Renal pelvis (tissue), 12 donors: ENCODE measurements at places on chromosomes 7 and 10. TPM values are rescaled to one million over a fixed set of nuclear protein-coding genes. Genes with fewer than 3 reads are reported as not detected.
A peak's percentile ranks its signal among the peaks of the same experiment; 100 is the strongest.

The LEP gene
- 0.40 TPM for polyA plus RNA-seq

The PWWP2B gene
- 12.4 TPM for polyA plus RNA-seq

The KCP gene
- polyA plus RNA-seq: 20.7 TPM

The NRG3 gene
- 14.6 TPM for polyA plus RNA-seq

The GPR158 gene
- polyA plus RNA-seq: 0.17 TPM

The VKORC1L1 gene
- 26.9 TPM for polyA plus RNA-seq

The INHBA gene
- 4.5 TPM for polyA plus RNA-seq

The STAG3 gene
- 30.1 TPM for polyA plus RNA-seq

The FMC1 gene
- polyA plus RNA-seq: 30.4 TPM

The MLLT10 gene
- polyA plus RNA-seq: 46.9 TPM

The ELN gene
- 66.8 TPM for polyA plus RNA-seq

The ANKRD61 gene
- 0.61 TPM for polyA plus RNA-seq

The RPP30 gene
- 51.9 TPM for polyA plus RNA-seq

The SPRN gene
- polyA plus RNA-seq: 6.7 TPM

DNA sequence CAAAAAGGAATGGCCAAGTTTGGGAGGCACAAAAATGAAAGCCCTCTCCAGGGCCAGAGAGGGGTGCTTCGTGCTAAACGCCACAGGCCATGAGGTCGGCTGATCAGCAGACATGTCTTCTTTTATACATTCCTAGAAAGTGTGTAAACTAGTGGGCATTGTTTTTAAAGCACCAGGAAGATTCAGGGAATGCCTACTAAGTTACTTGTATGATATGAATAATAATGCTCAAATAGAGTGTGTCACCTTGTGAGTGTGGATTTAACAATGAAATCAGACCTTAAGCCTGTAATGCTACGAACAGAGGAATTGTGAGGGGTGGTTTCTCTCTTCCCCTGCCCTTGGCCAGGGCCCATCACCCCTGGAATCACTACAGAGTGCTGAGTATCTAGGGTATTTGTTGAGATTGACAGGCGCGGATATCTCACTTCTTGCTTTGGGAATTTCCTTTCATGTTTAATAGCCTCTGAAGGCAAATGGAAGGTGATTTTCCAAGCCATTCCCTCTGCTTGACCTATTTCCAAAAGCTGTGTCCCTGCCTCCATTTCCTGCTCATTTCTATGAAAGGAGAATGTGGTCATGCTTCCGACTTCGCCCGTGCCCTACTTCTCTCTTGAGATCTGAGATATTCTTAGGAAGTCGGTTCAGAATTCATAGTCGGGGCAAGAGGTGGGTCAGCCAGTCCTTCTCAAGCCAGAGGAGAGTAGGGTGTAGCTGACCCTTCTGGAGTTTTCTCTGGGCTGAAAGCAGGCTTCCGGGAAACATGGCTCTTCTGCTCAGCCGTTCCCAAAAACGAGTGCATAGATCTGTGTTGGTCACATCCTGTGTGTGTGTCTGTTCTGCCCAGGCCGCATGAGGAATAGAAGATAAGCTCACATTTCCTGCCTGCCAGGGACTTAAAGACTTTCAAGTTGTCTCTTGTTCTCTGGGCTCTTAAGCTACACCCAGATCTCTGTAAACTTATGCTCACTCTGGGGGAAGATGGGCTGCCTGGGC lies 167.8 kb upstream of the ITGB1 start:
- no peak for DNase-seq

DNA sequence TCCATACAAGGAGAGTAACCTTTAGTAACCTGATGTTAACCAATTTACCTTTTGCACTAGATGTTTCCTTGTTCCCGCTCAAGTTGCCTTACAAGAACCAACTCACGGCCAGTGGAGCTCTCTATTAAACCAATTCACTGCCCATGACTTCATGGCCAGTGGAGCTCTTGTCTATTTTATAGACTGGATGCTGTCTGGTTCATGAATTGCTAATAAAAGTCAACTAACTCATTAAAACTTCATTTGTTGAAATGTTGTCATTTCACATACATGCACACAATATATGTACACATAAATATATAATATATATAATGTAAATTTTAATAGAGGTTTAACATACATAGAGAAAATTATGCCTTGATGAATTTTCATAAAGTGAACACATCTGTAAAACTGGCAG lies 216.3 kb downstream of the RNLS start:
- DNase-seq: no peak

GRCh38 chr7:151468217-151469018 lies 28.5 kb upstream of the CRYGN start:
- no peak for DNase-seq

- DNase-seq: no peak
Observed at GRCh38 chr7:55046582-55047342, 27.9 kb downstream of the EGFR start.

- no peak for DNase-seq
Observed at GRCh38 chr10:12165999-12166775, 29.5 kb downstream of the NUDT5 start.

DNA sequence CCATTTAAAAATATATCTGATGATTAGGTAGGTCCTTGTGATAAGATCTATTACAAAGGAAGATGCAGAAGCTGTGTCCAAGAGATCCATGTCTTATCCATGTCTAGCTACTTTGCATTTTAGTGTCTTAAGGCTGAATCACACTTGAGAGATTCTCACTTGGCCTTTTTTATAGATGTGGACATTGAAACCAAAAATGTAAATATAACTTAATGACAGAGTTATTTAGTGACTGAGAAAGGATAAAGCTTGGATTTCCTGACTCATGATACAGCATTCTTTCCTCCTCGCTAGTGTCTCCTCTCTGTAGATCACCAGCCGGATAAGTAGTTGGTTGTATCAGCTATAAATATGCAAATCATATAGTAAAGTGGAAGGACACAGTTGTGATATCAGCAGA lies 23.3 kb downstream of the INHBA start:
- DNase-seq: no peak

GRCh38 chr7:50142425-50143017 lies 49.5 kb upstream of the ZPBP start:
- peak; percentile 20 for DNase-seq

DNA sequence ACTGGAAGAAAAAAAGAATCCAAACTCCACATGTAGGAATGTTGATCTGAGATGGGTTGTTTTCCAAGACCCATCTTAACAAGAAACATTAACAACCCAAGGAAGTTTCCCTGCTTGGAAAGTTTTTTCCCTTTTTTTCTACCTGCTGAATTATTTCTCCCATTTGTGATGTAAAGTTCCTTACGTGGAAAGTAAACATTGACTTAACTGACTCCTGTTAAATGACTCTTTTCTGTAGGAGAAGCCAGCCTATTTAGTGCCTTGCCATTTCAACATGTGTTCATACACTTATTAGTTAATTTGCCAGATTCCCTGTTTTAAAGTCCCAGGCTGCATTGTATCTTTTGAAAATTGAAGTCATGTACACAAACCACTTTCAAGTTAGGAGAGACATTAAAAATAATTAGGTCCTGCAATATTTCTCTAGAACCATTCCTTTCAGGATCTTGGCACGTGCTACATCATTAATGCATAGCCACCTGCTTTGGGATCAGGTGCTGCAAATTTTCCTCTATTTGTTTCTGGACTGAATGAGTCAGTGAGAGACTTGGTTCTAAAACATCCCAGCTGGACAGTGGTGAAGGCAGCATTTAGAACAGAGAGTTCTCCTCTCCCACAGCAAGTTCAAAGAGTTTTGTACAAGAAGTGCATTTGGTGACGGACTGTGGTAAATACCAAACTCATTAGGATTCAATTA lies 698.5 kb downstream of the SUGCT start:
- DNase-seq: no peak

- no peak for DNase-seq
Observed at GRCh38 chr10:34996843-34997242, 93.3 kb downstream of the CUL2 start.

DNA sequence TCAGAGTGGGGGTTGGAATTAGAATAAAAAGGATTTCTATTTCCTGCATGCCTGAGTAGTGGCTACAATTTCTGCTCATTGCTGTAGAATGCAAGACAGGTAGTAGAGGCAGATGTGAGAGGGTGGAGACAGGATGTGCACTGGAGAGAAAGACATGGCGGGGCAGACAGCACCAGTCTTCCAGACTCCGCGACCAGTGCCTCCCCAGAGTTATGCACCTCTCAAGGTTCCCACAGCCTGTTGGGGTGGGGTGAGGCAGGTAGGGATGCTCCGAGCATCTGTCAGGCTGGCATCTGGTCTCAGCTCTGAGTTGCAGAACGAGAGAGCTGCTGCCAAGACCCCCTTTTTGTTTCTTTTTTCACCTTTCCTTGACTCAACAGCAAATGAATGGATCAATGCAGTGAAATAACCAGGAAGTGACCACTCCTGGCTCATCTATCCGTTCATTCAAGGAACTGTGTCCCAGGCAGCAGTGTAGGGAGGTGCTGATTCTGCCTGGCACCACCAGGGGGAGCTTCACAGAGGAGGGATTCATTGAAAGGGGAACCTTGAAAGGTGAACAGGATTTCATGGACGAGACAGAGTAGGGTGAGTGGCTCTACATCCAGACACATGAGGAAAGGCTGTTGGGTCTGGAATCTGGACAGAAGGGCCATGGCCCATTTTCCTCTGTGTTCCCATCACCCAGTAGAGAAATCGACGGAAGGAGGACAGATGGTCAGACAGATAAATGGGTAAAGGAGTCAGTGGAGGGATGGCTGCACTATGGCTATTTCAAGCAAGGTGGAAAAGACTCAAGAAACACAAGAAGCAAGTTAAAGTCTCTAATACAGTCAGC lies 17.2 kb upstream of the SLC18A3 start:
- peak; percentile 36 for DNase-seq

GRCh38 chr10:49663596-49663995 lies 15.9 kb upstream of the C10orf53 start:
- DNase-seq: no peak

DNA sequence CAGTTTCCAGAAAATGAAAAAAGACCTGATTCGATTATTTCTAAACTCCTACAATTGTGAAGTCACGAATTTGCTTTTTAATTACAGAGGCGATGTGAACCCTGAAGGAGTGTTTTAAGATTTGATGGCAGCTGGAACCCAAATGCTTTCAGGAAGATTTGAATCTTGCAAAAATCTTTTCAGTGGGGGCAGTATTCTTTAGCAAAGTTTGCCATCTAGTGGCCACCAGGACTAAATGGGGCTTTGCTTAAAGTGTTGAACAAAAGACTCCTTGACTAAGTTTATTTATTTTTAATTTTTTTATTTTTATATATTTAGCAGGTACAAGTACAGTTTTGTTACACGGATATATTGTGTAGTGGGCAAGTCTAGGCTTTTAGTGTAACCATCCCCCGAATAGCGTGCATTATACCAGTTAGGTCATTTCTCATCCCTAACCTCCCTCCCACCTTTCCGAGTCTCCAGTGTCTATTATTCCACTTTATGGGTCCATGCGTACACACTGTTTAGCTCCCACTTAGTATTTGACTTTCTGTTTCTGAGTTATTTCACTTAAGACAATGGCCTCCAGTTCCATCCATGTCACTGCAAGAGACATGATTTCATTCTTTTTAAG lies 98.8 kb downstream of the CACNB2 start:
- peak; percentile 28 for DNase-seq

DNA sequence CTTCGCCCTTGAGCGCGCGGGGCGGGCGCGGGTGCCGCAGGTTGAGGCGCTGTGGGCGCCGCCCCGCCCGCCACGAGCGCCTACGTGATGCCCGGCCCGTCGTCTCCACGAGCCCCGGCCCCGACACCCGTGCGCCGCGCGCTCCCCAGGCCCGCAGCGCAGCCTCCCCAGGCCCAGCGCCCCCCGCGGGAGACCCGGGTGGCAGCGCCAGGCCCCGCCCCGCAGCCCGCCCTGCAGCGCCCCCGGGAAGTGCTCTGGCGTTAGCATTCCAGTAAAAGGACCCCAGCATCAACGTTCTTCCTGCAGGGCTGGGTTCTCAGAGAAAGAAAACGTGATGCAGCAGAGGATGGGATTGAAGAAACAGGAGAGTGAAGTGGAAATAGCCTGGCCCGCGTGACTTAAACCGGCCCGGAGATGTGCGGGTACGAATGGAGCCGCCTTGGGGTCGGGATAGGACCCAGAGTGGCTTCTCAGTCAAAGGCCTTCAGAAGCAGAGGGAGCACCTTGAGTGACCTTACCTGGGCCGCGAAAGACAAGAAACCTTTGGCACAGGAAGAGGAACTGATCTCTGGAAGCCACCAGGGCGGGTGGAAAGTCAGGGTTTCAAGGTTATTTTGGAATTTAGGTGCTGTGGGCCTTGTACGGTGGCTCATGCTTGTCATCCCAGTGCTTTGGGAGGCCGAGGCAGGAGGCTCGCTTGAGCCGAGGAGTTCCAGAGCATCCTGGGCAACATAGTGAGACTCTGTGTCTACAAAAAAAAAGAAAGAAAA lies 1.8 kb downstream of the PFKP start:
- no peak for DNase-seq

DNA sequence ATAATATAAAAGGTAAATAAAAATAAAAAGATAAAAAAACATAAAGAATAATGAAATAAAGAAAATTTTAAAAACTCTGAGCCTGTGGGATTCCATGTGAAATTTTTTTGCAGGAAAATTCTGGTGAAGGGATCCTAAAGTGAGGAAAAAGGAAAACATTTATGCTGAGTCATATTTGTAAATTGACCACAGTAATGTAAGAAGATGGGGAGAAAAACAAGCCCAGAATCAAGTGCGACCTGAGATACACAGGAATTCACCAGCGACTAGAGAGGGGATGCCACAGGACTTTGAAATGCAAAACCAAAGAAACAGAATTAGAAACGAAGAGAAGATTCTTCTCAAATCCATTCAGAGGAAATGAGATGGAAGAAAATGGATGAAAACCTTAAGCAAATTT lies 133.8 kb upstream of the PFKP start:
- DNase-seq: no peak
